ENCODE measurements at places on chromosomes 7 and 10. TPM values are rescaled to one million over a fixed set of nuclear protein-coding genes. Genes with fewer than 3 reads are reported as not detected.

GRCh38 chr7:117780832-117781231 is 92.4 kb downstream of the CTTNBP2 start:
- H3K36me3 ChIP-seq: peaks cover 4% of the 10 kb centered on the region
- peak; percentile 54 for DNase-seq
- H3K4me1 ChIP-seq: no peaks in the 10 kb centered on the region
- peak overlapping the region; percentile 26 for H3K27ac ChIP-seq
- no peak overlapping the region for H3K4me3 ChIP-seq

Gene SP8
- not detected for total RNA-seq

DNA sequence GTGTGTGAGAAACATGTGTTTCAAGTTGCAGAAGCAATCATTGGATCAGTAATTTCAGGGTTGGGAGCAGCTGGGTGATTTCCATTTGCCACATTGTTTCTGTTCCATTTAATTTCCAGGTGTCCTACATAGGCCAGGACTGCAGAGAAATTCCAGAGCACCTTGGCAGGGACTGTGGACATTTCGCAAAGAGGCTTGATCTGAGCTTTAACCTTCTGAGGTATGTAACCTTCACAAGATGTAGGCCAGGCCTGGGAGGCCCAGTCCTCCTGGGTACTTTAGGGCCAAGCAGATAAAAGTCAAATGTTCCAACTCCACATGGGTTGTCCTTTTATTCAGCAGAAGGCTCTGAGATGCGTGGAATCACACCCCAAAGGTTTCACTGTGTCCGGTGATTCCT is 6.9 kb downstream of the LRMDA start:
- H3K27me3 ChIP-seq: peaks cover 17% of the 10 kb centered on the region
- H3K4me3 ChIP-seq: no peak overlapping the region
- H3K27ac ChIP-seq: no peak overlapping the region
- DNase-seq: no peak
- H3K36me3 ChIP-seq: no peaks in the 10 kb centered on the region

Gene OR2A42
- not detected for total RNA-seq

DNA sequence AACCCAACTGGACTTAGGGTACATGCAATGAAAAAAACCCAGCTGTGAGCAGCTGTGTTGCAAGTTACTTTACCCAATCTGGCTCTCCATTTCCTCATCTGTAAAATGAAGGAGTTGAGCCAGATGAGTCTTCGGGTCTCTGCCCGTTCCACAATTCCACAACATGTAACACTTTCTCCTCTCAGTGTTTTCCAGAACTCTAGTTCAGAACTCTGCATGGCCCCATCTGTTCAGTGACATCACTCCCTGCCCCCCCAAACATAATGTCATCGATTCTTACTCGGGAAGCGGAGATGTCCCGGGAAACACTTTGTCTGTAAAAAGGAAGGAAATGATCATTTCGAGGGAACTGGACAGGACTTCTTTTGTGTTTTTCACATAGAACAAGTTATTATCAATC is 2.5 kb downstream of the SH3PXD2A start:
- no peak overlapping the region for H3K4me3 ChIP-seq
- no peaks in the 10 kb centered on the region for H3K27me3 ChIP-seq
- peaks cover 38% of the 10 kb centered on the region for H3K4me1 ChIP-seq
- no peaks in the 10 kb centered on the region for H3K36me3 ChIP-seq
- no peak overlapping the region for H3K27ac ChIP-seq
- peak; percentile 31 for DNase-seq

GRCh38 chr7:117082647-117083046 is 129.3 kb downstream of the ST7 start:
- no peaks in the 10 kb centered on the region for H3K27me3 ChIP-seq
- H3K27ac ChIP-seq: no peak overlapping the region
- H3K36me3 ChIP-seq: no peaks in the 10 kb centered on the region

GRCh38 chr7:134016223-134016941 is 110.8 kb upstream of the LRGUK start:
- no peak overlapping the region for H3K27ac ChIP-seq
- no peaks in the 10 kb centered on the region for H3K4me1 ChIP-seq
- peak; percentile 39 for DNase-seq
- no peaks in the 10 kb centered on the region for H3K27me3 ChIP-seq
- no peak overlapping the region for H3K4me3 ChIP-seq

GRCh38 chr7:19117870-19118608 is 603 bp upstream of the TWIST1 start:
- H3K27ac ChIP-seq: peak overlapping the region; percentile 87
- H3K4me3 ChIP-seq: peak overlapping the region; percentile 99
- peaks cover 1% of the 10 kb centered on the region for H3K4me1 ChIP-seq

DNA sequence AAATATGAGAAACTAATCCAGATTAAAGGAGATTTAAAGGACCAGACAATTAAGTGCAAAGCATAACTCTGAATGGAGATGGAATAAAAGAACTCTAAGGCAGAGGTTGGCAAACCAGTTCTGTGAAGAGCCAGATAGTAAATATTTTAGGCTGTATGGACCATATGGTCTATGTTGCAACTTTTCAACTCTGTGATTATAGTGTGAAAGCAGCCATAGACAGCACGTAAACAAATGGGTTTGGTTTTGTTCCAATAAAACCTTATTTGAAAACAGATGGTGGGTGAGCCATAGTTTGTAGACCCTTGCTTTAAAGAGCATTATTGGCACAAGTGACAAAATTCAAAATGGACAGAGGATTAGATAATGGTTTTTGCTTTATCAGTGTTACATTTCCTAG is 884.1 kb downstream of the CCSER2 start:
- no peak overlapping the region for H3K4me3 ChIP-seq
- no peak overlapping the region for H3K27ac ChIP-seq
- DNase-seq: no peak
- no peaks in the 10 kb centered on the region for H3K36me3 ChIP-seq
- H3K27me3 ChIP-seq: no peaks in the 10 kb centered on the region

GRCh38 chr7:90580051-90580450 is 16.1 kb upstream of the CDK14 start:
- no peak for DNase-seq
- H3K36me3 ChIP-seq: no peaks in the 10 kb centered on the region
- no peak overlapping the region for H3K4me3 ChIP-seq
- no peaks in the 10 kb centered on the region for H3K27me3 ChIP-seq
- peaks cover 2% of the 10 kb centered on the region for H3K4me1 ChIP-seq

DNA sequence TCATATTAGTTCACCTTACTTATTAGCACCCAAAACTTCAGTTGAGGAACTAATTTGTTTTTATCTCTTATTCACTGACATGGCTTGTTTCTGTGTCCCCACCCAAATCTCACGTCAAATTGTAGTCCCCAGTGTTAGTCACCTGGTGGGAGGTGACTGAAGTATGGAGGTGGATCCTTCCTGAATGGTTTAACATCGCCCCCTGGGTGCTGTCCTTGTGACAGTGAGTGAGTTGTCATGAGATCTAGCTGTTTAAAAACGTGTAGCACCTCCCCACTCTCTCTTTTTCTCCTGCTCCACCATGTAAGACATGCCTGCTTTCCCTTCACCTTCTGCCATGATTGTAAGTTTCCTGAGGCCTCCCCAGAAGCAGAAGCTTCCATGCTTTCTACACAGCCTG is 75.0 kb upstream of the HECTD2 start:
- no peak for DNase-seq
- peaks cover 3% of the 10 kb centered on the region for H3K27me3 ChIP-seq
- H3K4me1 ChIP-seq: no peaks in the 10 kb centered on the region
- H3K36me3 ChIP-seq: no peaks in the 10 kb centered on the region
- no peak overlapping the region for H3K27ac ChIP-seq

DNA sequence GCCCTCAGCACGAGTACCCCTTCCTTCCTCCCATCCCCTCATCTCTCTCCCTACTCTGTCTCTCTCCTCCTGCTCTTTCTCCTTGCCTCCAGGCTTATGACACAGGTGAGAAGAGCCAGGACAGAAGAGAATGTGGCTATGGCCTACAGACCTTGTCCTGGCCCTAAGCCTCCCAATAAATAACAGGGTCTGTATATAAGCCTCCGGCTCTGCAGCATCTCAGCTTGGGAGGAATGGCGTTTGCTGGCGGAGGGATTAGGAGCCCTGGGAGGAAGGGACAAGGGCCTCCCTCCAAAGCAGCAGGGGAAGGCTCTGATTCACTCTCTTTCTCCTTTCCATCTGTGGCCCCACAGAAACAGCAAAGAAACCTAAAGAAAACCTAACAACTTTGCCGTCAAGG is 45.8 kb downstream of the COL13A1 start:
- no peaks in the 10 kb centered on the region for H3K36me3 ChIP-seq
- peaks cover 31% of the 10 kb centered on the region for H3K4me1 ChIP-seq
- H3K4me3 ChIP-seq: no peak overlapping the region
- H3K27ac ChIP-seq: no peak overlapping the region
- DNase-seq: peak; percentile 24

Gene LIPK
- not detected for total RNA-seq

DNA sequence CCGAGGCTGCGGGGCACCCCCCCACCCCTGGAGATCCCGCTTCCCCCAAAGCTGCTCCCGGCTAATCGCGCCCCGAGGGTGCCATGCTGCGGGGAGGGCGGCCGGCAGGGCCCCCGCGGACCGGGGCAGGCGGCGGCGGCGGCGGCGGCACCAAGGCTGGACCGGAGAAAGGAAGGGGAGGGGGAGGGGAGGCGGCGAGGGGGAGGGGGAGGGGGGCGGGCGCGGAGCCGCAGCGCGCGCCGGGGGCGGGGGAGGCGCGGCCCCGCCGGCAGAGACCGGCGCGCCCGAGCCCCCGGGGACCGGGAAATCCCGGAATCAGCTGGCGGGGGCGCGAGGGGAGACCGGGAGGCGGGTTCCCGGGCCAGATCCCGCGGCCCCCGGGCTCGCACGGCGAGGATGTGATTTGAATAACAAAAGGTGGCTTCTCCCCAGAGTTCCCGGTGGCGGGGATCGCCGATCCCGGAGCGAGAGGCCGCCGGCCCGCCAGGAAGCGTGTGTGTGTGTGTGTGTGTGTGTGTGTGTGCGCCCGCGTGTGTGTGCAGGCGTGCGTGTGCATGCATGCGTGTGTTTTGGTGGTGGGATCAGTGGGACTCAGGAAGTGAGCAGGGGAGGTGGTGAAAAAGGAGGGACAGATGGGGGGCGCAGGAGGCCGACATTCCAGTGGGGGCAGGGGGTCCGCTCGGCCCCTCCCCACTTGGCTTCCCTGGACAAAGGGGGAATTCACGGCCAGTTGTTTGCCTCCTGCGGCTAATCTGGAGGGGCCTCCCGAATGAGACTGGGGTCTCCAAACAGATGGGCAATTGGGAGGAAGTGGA is 99.5 kb downstream of the HIP1 start:
- no peaks in the 10 kb centered on the region for H3K27me3 ChIP-seq
- peak; percentile 22 for DNase-seq
- peak overlapping the region; percentile 45 for H3K4me3 ChIP-seq

DNA sequence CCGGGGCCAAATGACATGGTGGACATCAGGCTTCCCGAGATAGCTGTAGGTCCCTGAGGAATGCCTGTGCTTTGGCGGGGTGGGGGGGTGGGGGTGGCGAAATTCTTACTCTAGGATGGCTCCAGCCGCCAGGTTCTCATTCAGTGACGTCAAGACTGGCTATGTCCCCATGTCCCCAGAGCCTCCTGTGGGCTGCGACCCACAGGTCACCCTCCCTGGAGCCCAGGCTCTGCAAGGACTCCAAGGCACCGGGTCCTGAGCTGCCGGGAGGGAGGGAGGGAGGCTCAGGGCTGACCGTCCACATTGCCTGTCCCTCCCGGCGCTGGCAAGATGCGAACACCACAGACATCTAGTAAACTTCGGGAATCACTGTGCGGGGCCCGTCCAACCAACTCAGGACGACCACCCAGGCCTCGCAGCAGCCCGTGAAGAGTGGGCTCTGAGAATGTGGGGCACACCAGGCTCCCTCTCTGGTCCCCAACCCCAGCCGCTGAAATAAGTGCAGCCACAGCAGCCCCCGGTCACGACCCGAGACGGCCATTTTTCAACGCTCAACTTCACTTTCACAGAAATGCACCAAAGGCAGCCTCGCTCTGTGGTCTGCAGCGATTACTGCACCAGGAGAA is 12.6 kb downstream of the GPR146 start:
- H3K4me1 ChIP-seq: peaks cover 8% of the 10 kb centered on the region
- no peak overlapping the region for H3K27ac ChIP-seq
- no peak overlapping the region for H3K4me3 ChIP-seq
- H3K36me3 ChIP-seq: peaks cover 3% of the 10 kb centered on the region
- DNase-seq: no peak

DNA sequence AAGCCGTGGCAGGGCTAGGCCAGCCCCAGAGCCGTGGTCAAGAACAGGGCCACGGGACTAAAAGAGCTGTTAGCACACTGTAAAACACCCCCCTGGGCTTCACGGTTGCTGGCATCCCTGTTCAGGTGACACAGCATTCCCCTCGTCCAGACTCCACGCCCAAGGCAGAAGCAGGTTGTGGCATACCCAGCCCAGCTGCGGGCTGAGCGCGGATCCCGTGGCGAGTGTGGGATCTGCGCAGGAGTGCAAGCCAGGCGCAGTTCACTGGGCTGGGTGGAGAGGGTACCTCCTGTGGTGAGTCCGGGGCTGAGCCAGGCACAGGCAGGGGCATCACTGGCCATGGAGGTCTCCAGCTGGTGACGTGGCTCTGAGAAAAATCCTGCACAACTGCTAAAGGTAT is 199.1 kb downstream of the FZD1 start:
- no peaks in the 10 kb centered on the region for H3K27me3 ChIP-seq
- no peaks in the 10 kb centered on the region for H3K4me1 ChIP-seq
- no peak for DNase-seq
- no peaks in the 10 kb centered on the region for H3K36me3 ChIP-seq
- H3K4me3 ChIP-seq: no peak overlapping the region
- no peak overlapping the region for H3K27ac ChIP-seq

- H3K4me1 ChIP-seq: peaks cover 9% of the 10 kb centered on the region
- no peaks in the 10 kb centered on the region for H3K27me3 ChIP-seq
- H3K36me3 ChIP-seq: no peaks in the 10 kb centered on the region
- peak; percentile 70 for DNase-seq
Measured at GRCh38 chr10:44774676-44775401, 136.3 kb upstream of the TMEM72 start.

- H3K27me3 ChIP-seq: peaks cover 46% of the 10 kb centered on the region
- H3K36me3 ChIP-seq: no peaks in the 10 kb centered on the region
- H3K27ac ChIP-seq: no peak overlapping the region
- DNase-seq: no peak
- H3K4me3 ChIP-seq: no peak overlapping the region
Measured at GRCh38 chr7:484356-485101, 35.1 kb downstream of the PDGFA start.
